ENCODE measurements at places on chromosomes 1 and 21. TPM values are rescaled to one million over a fixed set of nuclear protein-coding genes. Genes with fewer than 3 reads are reported as not detected.

DNA sequence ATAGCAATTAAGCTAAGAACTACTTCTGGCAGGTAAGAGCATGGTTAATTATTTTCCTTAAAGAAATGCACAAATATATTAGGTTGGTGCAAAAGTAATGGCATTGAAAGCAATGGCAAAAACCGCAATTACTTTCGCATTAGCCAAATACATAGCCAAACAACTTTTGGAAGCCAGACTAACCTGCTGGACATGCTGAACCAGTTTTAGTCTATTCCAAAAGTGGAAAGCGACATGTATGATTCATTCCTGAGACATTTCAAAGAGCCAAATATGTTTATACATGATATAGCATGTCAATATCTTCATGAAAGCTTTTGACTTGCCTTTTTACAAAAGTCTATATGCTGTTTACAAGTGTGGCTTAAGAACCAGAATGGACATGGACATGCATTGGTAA is 23.4 kb upstream of the DR1 start:
- no peak for DNase-seq

GRCh38 chr21:34086887-34087306 is 13.5 kb downstream of the MRPS6 start:
- DNase-seq: no peak

CNR2 gene
- polyA plus RNA-seq: not detected

CSTB gene
- polyA plus RNA-seq: 36.1 TPM

LRRIQ3 gene
- 0.32 TPM for polyA plus RNA-seq

DNASE2B gene
- 0.06 TPM for polyA plus RNA-seq

GRCh38 chr1:206582537-206582936 is 29.7 kb downstream of the EIF2D start:
- no peak for DNase-seq

CATSPERE gene
- 0.07 TPM for polyA plus RNA-seq

DNA sequence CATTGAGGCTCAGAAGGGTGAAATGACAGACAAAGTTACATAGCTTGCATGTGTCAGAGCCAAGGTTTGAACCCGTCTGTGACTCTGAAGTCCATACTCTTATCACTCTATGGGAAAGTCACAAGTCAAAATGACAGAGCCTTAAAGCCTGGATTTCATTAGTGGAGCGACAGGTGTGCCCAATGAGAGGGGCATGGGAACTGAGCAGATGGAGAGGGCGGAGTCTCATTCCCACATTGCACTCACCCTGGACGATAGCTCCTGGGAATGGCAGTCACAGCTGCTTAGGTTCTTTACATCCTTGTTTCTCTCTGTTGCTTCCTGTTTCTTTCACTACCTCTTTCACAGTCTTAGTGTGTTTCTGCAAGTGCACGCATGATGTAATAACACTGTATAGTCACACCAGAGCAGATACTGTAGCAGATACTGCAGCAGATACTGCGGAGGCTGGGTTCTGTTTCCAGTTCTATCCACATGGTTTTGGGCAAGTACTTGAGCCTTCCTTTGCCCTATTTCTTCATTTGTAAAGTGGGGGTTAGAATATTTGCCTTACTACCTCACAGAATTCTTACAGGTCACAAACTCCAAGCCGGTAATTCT is 127.2 kb downstream of the ZSCAN20 start:
- DNase-seq: no peak

- no peak for DNase-seq
Measured at GRCh38 chr21:34997294-34997693, 51.8 kb downstream of the RUNX1 start.
